D721Med (cell line): ENCODE measurements at places on chromosomes 3 and 15.

- no peak for DNase-seq
Observed at GRCh38 chr15:31930967-31931366, 99.3 kb upstream of the CHRNA7 start.

- DNase-seq = no peak
Observed at GRCh38 chr3:50164984-50165909, 10.1 kb downstream of the SEMA3F start.

GRCh38 chr3:194828116-194828515, 142.4 kb downstream of the FAM43A start:
- no peak for DNase-seq

- no peak for DNase-seq
Observed at GRCh38 chr3:178382449-178383061, 153.7 kb upstream of the KCNMB2 start.

DNA sequence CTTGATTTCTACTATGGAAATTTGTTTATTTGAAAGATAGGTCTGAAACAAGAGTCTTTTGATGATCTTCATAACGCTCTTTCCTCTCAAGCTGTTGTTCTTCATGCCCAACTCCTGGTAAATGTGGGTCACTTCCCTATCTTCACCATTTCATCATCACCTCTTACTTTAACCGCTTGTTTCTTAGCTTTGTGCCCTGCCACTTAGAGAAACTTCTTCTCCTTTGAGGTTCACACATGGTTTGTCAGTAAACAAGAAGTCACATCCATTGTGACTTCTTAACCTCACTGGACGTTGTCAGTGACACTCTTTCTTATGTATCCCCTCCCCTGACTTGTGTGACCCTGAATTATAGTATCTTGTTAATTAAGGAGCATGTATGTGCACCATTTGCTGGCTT, 16.9 kb upstream of the P2RY13 start:
- DNase-seq = no peak

GRCh38 chr15:82832601-82833361, 23.4 kb downstream of the WHAMM start:
- no peak for DNase-seq
